ENCODE measurements at places on chromosomes 6 and 20.

GRCh38 chr6:169983651-169984050 is 232.2 kb downstream of the ERMARD start:
- DNase-seq: no peak

DNA sequence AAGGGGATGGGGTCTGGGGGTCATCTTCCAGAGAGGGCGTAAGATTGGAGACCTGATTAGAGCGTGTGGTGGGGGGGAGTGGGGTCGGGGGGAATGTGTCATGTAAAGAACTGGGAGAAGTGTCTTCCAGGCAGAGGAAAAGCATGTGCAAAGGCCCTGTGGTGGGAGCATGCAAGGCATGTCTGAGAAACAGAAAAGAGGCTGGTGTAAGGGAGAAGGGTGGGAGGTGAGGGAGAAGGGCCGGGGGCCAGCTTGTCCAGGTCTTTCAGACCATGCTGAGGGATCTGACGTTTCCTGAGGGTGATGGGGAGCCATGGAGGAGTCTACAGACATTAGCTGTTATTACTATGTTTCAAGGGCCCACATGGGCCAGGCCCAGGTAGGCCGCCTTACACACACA is 30.4 kb upstream of the FKBP1A start:
- no peak for DNase-seq

GRCh38 chr6:19327661-19328060 is 509.5 kb upstream of the ID4 start:
- DNase-seq: no peak

DNA sequence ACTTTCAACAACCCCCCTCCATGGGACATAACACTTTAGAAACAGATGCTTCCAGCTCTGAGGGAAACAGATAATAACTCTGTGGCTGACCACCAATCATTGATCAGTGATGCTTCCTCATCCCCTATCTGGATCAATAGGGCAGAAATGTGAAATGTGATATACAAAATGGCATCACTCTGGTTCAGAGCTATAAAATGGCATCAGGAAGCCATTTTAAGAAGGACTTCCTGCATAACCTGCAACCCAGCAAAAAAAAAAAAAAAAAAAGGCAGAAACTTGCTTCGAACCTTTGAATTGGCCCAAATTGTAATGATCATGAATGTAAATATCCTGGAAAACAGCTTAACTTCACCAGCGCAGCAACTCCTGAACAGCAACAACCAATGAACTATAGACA is 48.0 kb upstream of the RNGTT start:
- DNase-seq: no peak

- DNase-seq: peak; percentile 92
Observed at GRCh38 chr6:160337301-160337700, 10.9 kb upstream of the SLC22A3 start.

DNA sequence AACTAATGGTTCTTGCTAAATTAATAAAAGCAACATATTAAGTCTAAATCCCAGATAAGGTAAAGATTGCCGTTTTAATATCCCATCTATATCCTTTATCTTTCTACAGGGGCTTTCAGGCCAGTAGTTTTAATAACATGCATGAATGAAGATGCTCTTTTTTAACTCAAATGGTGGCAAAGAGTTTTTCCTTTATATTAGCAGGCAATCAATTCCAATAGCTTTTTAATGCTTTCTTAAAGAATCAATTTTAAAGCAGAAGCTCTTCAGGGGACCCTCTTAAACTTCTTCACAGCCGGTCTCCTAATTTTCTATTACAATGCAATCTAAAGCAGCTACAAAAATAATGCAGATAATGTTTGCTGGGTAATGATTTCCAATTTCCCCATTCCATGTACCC is 107.8 kb upstream of the HS3ST5 start:
- no peak for DNase-seq

GRCh38 chr6:156395276-156395675 is 381.9 kb upstream of the ARID1B start:
- no peak for DNase-seq

DNA sequence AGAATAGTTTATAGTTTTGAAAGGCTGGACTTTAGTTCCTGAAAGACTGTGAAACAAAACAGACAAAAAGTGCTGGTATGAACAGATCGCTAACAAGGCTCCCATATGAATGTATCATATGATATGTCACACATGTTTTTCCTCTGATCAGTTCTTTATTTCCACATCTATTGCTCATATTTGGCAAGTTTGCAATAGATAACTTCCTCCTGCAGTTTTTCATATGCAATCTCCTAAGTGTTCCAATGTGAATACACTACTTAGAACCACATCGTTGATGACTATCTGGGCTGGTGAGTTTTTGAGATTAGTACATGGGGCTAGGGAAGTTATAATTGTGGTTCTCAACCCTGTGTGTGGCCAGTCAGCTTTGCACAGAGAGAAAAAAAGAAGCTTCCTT is 23.1 kb downstream of the CRYBG1 start:
- DNase-seq: peak; percentile 46

DNA sequence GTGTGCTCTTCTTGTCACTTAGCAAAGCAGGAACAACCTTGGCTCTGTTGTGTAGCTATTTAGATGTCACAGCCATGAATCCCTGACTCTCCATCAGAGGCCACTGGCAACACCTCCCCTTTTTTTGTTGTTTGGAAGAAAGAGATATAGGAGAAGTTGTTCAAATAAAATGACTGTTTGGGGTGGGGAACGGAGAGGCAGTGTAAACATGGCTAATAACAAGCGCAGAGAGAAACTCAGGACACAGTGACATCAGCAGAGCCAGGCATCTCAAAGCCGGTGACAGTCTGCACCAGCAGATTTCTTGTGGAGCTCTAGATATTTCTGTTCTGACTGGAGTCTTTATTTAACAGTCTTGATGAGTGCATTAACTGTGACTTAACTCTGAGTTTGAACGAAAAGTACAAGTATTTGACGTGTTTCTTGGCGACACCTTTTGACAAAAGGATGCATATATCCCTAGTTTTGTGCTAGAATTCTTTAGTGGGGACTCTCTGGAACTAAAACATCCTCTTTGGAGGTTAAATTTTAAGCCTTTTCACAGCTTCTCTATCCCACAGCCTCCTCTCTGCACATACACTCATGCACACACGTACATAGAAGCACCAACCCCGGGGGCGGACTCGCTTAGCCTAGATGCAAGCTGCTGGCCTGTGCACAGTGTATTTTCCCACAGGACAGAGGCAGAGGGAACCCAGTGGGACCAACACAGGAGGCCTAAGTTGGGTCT is 53.8 kb downstream of the ADAT2 start:
- no peak for DNase-seq

DNA sequence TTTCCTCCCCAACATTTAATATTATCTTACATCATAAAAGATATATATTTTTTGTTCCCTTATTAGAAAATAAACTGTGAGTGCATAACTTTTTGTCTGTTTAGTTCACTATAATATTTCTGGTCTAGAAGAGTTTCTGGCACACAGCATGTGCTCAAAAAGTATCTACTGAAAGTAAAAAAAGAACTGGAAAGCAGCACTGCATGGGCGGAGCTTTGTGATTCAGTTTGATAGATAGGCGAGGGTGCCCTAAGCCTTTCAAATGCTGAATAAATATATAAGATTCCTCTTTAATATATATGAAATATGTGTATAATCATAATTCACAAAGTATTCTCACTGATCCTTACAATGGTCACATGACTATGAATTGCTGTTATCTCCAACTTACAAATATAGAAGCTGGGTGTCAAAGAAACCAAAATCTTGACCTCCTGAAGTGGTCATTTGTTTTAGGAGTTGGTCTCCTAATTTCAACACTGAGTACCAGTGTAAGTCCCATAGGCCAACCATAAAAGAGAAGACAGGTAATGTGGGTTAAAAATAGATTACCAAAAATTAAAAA is 50.8 kb downstream of the OR2B2 start:
- no peak for DNase-seq

GRCh38 chr6:105573556-105573955 is 170.7 kb upstream of the PREP start:
- DNase-seq: peak; percentile 45

DNA sequence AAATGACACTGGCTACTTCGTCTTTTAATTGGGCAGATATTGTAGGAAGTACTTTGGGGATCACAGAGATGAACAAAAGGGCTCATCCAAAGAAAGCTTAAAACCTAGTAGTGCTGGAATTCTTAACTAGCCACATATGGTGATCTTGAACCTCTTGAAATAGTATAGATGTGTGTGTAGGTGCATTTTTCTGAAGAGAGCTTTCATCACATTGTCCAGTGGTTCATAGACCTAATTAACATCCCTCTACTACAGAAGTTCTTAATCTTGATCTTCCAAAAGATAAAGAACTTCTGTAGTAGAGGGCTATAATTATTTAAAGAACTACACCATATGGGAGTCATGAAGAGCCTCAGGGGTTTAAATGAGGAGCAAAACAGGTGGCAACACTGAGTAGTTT is 2.3 kb upstream of the PRIM2 start:
- DNase-seq: no peak

DNA sequence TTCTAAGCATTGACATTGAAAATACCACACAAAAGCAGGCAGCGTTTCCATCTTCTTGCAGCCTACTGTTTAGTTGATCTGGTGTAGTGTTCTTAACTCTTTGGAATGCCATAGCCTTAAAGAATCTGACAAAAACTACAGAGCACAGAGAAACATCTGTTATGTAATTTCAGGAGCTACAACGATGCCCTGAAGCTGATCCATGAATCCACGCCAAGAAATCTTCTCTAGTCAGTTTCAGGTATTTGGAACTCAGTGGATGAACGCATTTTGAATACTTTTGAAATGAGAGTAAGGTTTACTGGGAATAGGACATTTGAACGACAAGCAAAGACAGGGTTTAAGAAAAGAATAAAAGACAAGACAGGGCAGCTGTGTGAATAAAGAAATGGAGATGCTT is 17.8 kb downstream of the ALDH8A1 start:
- no peak for DNase-seq

GRCh38 chr20:2729251-2729713 is 36.7 kb downstream of the EBF4 start:
- DNase-seq: no peak

- DNase-seq: no peak
Observed at GRCh38 chr20:53677447-53678314, 84.0 kb upstream of the ZNF217 start.

- no peak for DNase-seq
Observed at GRCh38 chr6:142947714-142948480, 2.9 kb upstream of the HIVEP2 start.

DNA sequence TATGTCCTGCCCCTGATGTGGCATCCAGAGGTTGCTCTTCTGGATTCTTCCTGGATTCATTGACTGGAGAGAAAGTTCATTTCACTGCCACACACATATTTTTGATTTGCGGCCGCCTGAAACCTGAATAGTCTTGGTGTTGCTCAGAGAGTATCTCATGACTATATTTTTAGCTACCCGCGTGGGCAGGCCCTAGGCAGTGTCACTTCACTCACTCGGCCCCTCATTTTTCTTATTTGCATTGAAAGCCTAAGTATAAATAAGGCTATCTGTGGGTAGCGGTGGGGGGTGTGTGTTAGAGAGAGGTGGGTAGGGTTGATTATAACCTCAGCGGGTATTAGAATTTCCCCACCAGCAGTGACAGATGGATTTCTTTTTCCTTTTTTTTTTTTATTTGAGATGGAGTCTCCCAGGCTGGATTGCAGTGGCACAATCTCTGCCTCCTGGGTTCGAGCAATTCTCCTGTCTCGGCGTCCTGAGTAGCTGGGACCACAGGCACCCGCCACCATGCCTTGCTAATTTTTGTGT is 113.5 kb downstream of the JARID2 start:
- no peak for DNase-seq

- DNase-seq: no peak
Observed at GRCh38 chr20:23396950-23397627, 24.2 kb downstream of the NAPB start.

GRCh38 chr6:42694586-42694985 is 27.8 kb downstream of the PRPH2 start:
- peak; percentile 51 for DNase-seq

GRCh38 chr6:114690625-114691024 is 347.8 kb upstream of the HS3ST5 start:
- DNase-seq: no peak

GRCh38 chr6:163725008-163725941 is 310.8 kb downstream of the QKI start:
- no peak for DNase-seq

DNA sequence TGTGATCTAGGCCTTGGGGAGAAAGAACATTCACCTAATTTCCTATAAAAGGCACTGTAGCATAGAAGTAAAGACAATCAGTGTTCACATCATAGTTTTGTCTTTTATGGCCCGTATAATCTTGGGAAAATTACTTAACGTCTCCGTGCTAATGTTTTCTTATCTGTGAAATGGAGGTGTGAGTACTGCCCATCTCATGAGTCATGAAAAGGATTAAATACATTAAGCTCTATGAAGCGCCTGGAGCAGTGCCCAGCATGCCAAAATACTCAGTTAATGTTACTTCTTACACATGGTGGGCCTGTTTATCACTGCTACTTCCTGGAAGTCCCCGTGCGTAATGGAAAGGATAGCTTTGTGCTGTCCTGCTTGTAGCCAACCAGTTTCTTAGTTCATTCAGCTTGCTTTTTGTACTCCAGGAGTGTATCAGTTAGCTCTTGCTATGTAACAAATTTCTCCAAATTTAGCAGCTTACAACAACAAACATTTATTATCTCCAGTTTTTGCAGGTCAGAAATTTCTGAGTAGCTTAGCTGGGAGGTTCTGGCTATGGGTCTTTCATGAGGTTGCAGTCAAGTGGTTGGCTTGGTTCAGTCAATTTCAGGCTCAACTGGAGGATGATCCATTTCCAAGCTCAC is 103.6 kb upstream of the BMP2 start:
- no peak for DNase-seq

- no peak for DNase-seq
Observed at GRCh38 chr6:158813032-158813431, 6.1 kb downstream of the EZR start.

- DNase-seq: no peak
Observed at GRCh38 chr6:131368198-131368911, 204.7 kb upstream of the ARG1 start.

DNA sequence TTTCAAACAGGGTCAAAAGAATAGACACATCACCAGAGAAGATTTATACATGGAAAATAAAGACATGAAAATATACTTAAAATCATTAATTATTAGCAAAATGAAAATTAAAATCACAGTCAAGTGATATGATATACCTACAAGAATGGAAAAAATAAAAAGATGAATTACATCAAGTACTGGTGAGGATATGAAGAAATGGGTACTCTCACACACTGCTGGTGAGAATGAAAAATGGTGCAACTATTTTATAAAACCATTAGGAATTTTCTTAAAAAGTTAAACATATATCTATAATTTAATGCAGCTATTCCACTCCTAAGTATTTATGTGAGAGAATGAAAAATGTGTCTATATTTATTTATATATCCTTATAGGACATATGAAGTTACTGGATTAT is 136.3 kb upstream of the GRIK2 start:
- DNase-seq: no peak

All from ELR (cell line).